ENCODE measurements at places on chromosomes 16 and 17.

GRCh38 chr16:23378921-23379320, 74.1 kb downstream of the COG7 start:
- no peak for DNase-seq

DNA sequence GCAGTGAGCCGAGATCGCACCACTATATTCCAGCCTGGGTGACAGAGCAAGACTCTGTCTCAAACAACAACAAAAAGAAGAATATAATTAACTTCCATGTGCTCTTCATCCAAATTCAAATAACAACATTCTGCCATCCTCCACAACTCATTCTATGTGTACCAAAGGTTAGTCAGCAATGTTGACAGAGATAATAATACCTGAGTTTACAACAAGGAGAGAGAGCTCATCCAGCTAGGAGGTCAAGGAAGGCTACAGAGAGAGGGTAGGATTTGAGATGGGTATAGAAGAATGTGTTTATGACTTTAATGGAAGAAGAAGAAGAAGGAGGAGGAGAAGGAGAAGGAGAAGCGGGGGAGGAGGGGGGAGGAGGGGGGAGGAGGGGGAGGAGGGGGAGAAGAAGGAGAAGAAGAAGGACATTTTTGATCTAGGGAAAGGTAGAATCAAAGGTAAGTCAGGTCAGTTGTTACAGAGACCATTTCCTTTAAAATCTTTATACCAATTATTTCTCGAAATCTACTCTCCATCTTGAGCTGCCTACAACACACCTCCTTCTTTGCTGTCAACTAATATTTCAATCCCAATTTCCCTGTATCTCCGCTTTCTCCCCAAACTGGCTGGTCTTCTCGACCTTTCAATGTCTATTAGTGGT, 10.1 kb upstream of the HSF5 start:
- no peak for DNase-seq

DNA sequence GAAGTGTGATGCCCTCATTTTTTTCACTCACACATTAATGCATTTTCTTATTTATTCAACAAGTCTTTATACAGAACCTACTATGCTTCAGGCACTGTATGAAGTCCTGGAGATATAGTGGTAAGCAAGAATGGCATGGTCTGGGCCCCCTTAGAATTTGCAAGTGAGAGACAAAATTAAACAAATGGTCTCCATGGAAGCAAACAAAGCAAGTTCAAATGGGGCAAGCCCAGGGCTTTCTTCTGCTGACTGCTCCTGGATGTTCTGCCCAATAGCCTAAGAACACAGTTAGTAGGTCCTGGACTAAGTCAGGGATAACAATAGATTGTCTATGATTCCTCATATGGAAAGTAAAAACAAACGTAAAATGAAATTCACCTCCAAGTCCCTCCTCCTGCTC, 31.3 kb upstream of the DDX52 start:
- no peak for DNase-seq

- DNase-seq, result no peak
Measured at GRCh38 chr17:81713004-81713555, 996 bp downstream of the SLC25A10 start.

GRCh38 chr17:10633738-10634379, 23.2 kb downstream of the MYH3 start:
- no peak for DNase-seq

- no peak for DNase-seq
Measured at GRCh38 chr17:18159551-18160120, 24.0 kb upstream of the ALKBH5 start.

- DNase-seq, result no peak
Measured at GRCh38 chr16:49158029-49158642, 123.5 kb downstream of the CBLN1 start.

DNA sequence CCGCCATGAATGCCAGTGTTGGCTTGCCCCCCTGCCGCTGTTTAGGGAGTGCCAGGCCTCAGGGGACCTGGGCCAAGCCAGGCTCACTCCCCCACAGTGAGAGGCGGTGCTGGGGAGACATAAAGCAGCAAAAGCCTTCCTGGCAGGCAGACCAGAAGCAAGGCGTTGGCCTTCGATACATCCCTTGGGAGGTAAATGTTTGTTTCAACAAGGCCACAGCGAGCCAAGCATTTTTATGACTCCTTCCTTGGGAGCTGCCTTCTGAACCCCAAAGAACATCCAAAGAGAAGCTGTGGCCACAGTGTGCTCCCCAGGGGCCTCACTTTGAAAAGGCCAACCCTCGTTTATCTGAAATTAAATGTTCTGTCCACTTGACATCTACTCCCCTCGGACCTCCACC, 119.7 kb upstream of the CIBAR2 start:
- DNase-seq, result no peak

DNA sequence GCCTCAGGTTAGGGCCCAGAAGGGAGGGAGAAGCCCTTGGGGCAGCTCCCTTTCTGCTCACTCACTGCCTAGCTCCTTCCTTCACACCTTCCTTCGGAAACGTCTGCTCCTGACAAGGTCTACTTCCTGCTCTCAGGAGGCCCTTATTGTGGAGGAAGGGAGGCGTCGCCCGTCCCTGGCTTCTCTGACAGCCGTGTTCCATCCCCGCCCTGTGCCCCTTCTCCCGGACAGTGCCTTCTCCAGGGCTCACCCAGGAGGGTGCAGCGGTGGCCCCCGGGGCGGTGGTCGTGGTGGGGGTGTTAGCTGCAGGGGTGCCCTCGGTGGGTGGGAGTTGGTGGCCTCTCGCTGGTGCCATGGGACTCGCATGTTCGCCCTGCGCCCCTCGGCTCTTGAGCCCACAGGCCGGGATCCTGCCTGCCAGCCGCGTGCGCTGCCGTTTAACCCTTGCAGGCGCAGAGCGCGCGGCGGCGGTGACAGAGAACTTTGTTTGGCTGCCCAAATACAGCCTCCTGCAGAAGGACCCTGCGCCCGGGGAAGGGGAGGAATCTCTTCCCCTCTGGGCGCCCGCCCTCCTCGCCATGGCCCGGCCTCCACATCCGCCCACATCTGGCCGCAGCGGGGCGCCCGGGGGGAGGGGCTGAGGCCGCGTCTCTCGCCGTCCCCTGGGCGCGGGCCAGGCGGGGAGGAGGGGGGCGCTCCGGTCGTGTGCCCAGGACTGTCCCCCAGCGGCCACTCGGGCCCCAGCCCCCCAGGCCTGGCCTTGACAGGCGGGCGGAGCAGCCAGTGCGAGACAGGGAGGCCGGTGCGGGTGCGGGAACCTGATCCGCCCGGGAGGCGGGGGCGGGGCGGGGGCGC, 231.9 kb downstream of the SEC14L1 start:
- no peak for DNase-seq

GRCh38 chr16:53085931-53086421, 31.2 kb downstream of the CHD9 start:
- DNase-seq, result no peak

GRCh38 chr17:72175787-72176515, 55.1 kb downstream of the SOX9 start:
- DNase-seq, result no peak

- DNase-seq, result peak; percentile 78
Measured at GRCh38 chr17:8300627-8301242, 5.5 kb upstream of the SLC25A35 start.

DNA sequence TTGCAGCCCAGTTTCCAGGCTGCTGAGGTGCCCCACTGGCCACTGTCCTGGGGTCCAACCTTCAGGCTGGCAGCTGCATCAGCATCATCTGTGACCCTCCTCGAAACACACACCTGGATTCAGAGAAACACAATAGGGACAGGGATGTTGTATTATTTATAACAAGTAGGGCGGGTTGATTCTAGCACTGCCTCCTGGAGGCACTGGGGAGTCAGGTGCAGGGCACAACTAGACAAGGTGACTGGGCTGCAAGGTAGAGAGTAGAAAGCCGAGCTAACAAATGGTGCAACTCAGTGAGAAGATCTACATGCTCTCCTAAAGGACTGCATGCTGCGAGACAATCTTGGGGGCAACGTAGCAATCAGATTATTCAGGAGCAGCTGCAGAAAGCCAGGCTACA, 317.3 kb downstream of the SLC39A11 start:
- DNase-seq, result no peak

- no peak for DNase-seq
Measured at GRCh38 chr17:33704856-33705255, 411.8 kb upstream of the ASIC2 start.

DNA sequence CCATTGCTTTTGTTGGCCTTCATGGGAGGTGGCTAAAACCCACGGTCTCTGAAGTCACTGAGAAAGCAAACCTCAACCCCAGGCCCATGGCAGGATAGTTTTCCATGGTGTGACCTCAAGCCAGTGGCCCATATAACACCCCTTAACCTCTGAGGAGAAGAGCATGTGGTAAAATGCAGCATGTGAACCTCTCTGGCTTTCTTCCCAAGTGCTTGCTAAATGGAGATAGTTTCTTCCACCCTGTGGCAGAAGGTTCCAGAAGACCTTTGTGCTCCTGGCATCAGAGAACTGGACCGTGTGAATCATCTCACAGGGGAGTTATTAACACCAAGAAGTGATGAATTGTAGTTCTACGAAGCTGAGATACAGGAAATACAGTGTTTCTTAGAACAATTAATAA, 47.3 kb downstream of the MYOCD start:
- no peak for DNase-seq

Measured in D721Med (cell line).